ENCODE measurements at places on chromosomes 12 and 14.
A peak's percentile ranks its signal among the peaks of the same experiment; 100 is the strongest.

DNA sequence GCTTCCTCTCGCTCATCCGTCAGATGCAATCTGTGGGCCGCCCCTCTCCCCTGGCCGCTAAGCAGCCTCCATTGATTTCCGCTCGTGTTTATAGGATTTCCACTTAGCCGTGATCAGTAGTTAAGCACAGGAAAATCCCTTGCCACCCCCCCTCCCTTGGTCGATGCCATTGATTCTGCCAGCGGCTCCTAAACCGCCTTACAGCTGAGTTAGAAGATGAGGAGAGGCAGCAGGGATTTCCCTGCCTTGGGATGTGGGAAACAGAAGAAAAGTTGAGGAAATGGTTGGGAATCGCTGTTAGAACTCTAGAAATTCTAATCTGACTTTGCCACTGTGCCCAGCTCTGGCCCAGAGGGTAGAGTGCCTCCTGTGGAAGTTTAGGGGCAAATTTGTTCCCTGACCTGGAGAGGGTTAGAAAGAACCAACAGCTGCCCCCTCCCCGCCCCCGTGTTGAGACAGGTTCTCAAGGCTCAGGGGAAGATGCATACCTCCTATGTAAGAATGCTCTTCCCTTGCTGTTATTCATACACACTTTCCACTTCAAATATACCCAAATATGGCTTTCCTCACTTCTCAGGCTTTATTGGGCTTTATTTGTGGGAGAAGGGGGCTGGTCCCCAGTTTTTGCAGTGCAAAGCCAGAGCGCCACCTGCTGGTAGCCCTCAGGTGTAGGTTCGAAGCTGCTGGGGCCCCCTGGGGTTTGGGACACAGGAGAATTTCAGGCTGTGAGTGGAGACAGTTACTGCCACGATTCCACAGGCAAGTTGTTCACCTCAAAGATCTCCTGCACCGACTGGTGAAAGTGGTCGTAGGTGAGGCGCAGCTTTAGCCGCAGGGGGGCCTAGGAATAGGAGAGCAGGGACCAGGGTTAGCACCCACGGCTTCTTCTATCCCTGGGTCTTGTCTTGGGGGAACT is 3.2 kb downstream of the THTPA start:
- no peak for DNase-seq
- peaks cover 34% of the 10 kb centered on the region for H3K4me1 ChIP-seq
- H3K36me3 ChIP-seq = peaks cover 36% of the 10 kb centered on the region
- no peak overlapping the region for H3K4me3 ChIP-seq

DNA sequence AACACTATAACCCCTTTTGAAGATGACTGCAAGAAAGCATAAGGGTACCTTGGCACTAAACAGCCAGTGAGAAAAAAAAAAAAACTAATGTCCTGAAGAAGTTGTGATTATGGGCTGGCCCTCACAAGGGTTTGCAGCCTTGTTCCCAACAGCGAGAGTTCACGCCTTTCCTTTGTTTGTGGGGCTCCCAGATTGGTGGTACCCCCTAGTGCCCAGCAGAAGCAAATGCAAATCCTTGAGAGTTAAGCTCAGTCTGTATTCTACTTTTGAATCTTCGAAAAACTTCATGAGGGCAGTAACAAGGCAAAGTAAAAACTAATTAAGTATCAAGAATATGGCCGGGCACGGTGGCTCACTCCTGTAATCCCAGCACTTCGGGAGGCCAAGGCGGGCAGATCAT is 238.9 kb upstream of the LMO3 start:
- no peaks in the 10 kb centered on the region for H3K4me1 ChIP-seq
- H3K27me3 ChIP-seq = no peaks in the 10 kb centered on the region
- no peaks in the 10 kb centered on the region for H3K36me3 ChIP-seq

DNA sequence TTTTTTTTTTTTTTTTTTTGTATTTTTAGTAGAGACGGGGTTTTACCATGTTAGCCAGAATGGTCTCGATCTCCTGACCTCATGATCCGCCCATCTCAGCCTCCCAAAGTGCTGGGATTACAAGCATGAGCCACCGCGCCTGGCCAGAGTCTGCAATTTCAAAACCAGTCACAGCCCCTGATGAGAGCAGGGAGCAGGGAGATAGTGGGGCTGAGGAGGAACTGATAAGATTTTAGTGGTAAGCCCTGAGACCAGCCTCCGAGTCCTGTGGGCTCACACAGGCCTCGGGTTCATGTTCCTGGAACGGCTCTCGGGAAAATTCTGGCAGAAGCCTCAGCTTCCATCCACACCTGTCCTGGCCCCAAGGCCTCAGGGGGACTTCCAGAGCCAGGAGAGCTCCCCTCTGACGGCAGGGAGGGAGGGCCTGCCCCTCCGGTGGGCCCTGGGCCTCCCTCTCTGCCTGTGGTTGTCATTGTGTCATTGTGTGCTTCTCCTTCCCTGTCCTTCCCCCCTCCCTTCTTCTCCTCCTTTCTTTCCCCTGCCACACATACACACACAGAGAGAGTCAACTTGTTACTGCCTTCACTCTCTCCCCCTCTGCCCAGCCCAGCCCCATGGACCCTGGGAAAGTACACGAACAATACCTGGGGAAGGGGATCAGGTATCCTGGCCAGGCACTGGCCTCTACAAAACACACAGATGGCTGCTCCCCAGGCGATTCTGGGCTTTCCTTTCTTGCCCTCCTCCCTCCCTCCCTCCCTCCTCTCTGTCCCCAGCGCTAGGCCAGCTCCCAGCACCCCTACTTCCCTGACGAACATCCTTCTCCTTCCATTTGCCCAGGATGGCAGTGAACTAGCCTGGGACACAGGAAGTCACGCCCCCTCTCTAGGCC is 294.1 kb downstream of the DPF3 start:
- no peak overlapping the region for H3K4me3 ChIP-seq
- H3K36me3 ChIP-seq = no peaks in the 10 kb centered on the region
- no peaks in the 10 kb centered on the region for H3K27me3 ChIP-seq
- H3K27ac ChIP-seq = no peak overlapping the region

GRCh38 chr12:45898094-45898493 is 92.3 kb downstream of the SCAF11 start:
- no peaks in the 10 kb centered on the region for H3K4me1 ChIP-seq
- H3K4me3 ChIP-seq = no peak overlapping the region
- H3K27me3 ChIP-seq = no peaks in the 10 kb centered on the region
- H3K27ac ChIP-seq = no peak overlapping the region

- H3K4me3 ChIP-seq = no peak overlapping the region
- H3K27ac ChIP-seq = no peak overlapping the region
- no peaks in the 10 kb centered on the region for H3K4me1 ChIP-seq
- H3K27me3 ChIP-seq = no peaks in the 10 kb centered on the region
These were observed 349.7 kb downstream of the NRXN3 start for GRCh38 chr14:78519863-78520262.

GRCh38 chr14:63902375-63902976 is 49.7 kb downstream of the SYNE2 start:
- H3K27ac ChIP-seq = no peak overlapping the region
- H3K4me3 ChIP-seq = no peak overlapping the region
- no peak for DNase-seq
- no peaks in the 10 kb centered on the region for H3K36me3 ChIP-seq
- peaks cover 8% of the 10 kb centered on the region for H3K4me1 ChIP-seq
- H3K27me3 ChIP-seq = no peaks in the 10 kb centered on the region

DNA sequence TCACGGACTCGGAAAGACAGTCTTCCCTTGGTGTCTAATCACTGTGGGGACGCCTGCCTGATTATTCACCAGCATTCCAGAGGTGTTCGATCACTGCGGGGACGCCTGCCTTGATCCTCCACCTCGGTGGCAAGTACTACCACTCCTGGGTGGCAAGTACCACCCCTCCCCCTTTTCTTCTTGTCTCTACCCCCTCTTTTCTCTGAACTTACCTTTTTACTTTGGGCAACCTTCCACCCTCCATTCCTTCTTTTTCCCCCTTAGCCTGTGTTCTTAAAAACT is 12.0 kb upstream of the LGMN start:
- H3K36me3 ChIP-seq = no peaks in the 10 kb centered on the region
- H3K27me3 ChIP-seq = no peaks in the 10 kb centered on the region
- H3K4me3 ChIP-seq = no peak overlapping the region
- no peak for DNase-seq

DNA sequence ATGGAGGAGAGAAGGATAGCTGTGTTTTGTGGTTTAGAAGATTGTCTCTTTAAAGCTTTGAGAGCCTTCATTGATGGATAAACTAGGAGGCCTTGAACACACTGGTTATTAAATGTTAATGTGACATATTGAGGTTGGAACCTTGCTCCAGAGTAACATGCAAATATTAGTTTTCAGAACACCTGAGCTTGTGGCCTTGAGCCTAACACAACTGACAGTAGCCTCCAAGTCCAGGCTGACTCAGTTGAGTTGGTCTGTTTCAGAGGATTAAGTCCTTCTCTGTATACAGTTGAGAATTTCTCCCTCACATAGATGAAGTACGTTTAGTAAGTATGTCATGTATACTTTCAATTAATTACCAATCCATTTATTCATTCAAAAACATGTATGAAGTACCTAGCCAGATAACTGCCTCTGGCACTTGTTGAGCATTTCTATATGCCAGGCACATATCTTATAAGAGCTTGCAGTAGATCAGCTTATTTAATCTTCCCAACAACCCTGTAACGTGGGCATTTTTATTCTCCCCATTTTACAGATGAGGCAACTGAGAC is 63.5 kb downstream of the ELK3 start:
- H3K4me3 ChIP-seq = no peak overlapping the region
- peaks cover 31% of the 10 kb centered on the region for H3K36me3 ChIP-seq
- H3K4me1 ChIP-seq = peaks cover 33% of the 10 kb centered on the region
- H3K27ac ChIP-seq = peak overlapping the region; percentile 33
- DNase-seq = no peak
- H3K27me3 ChIP-seq = no peaks in the 10 kb centered on the region

- H3K4me1 ChIP-seq = peaks cover 5% of the 10 kb centered on the region
- no peaks in the 10 kb centered on the region for H3K27me3 ChIP-seq
- H3K27ac ChIP-seq = no peak overlapping the region
- H3K4me3 ChIP-seq = no peak overlapping the region
These were observed 119.7 kb upstream of the MED13L start for GRCh38 chr12:116397148-116397547.

- DNase-seq = no peak
- H3K27me3 ChIP-seq = no peaks in the 10 kb centered on the region
- no peak overlapping the region for H3K4me3 ChIP-seq
- H3K4me1 ChIP-seq = peaks cover 70% of the 10 kb centered on the region
These were observed 5.9 kb downstream of the RESF1 start for GRCh38 chr12:31965090-31965489.

DNA sequence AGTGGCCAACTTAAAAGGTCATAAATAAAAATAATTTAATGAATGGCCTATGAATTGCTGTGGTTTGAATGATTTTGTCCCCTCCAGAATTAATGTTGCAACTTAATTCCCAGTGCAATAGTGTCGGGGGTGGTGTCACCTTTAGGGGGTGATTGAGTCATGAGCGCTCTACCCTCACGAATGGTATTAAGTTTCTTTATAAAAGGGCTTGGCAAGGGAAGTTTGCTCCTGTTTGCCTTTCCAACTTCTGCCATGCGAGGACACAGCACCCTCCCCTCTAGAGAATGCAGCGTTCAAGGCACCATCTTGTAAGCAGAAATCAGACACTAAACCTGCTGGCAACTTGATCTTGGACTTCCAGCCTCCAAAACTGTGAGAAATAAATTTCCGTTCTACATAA is 253.3 kb downstream of the ATXN7L3B start:
- no peak overlapping the region for H3K27ac ChIP-seq
- no peak for DNase-seq
- H3K4me1 ChIP-seq = no peaks in the 10 kb centered on the region
- H3K4me3 ChIP-seq = no peak overlapping the region
- H3K36me3 ChIP-seq = no peaks in the 10 kb centered on the region

DNA sequence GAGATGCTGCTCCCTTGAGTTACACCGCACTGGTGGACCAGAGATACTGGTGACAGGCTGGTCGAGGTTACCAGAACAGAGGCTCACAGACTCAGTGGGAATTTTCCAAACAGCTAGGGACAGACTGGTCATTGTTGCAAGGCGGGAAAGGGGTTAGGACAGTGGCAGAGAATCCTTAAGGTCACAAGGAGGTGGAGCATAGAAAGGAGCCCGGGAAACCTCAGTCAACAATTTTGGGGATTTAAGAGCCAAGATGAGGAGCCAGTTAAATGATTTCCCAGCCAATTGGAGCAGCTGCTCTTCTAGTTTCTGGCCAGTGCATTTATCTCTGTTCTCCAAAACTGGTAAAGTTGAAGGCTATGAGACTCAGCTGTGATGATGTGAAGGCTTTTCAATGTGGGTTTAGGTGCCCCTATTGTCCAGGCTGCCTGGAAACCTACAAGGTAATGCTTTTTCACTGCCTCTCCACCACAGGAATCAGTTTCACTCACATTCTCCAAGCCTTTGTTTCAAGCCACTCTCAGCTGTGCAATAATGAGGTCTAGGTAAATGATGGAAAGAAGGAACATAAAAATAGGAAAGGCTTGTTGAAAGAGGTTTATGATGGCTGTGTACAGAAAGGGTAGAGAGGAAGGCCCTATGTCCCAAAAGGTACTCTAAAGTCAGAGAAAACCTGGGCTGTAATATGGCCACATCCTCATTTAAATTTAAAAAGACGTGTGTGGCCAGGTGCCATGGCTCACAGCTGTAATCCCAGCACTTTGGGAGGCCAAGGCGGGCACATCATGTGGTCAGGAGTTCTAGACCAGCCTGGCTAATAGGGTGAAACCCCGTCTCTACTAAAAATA is 7.0 kb upstream of the TNS2 start:
- H3K4me3 ChIP-seq = no peak overlapping the region
- no peak overlapping the region for H3K27ac ChIP-seq
- no peaks in the 10 kb centered on the region for H3K36me3 ChIP-seq
- H3K27me3 ChIP-seq = no peaks in the 10 kb centered on the region
- no peak for DNase-seq
